ENCODE measurements at places on chromosomes 13 and 19.

DNA sequence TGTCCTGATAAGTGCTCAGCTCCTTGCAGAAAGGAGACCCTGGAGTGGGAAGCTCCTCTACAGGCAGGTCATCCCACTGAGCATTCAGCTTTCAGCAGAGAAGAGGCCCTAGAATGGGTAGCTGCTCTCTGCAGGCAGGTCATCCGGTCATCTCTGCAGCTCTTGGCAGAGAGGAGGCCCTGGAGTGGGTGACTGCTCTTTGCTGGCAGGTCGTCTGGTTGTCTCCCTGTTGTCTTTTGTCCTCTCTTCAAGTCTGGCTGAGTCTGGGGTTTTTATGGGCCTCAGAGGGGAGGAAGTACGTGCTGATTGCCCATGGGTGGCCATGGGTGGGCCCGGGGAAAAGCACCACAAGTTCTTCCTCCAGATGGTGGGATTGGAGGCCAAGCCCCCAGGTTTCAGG lies 250.3 kb upstream of the EDNRB start:
- no peak for DNase-seq

DNA sequence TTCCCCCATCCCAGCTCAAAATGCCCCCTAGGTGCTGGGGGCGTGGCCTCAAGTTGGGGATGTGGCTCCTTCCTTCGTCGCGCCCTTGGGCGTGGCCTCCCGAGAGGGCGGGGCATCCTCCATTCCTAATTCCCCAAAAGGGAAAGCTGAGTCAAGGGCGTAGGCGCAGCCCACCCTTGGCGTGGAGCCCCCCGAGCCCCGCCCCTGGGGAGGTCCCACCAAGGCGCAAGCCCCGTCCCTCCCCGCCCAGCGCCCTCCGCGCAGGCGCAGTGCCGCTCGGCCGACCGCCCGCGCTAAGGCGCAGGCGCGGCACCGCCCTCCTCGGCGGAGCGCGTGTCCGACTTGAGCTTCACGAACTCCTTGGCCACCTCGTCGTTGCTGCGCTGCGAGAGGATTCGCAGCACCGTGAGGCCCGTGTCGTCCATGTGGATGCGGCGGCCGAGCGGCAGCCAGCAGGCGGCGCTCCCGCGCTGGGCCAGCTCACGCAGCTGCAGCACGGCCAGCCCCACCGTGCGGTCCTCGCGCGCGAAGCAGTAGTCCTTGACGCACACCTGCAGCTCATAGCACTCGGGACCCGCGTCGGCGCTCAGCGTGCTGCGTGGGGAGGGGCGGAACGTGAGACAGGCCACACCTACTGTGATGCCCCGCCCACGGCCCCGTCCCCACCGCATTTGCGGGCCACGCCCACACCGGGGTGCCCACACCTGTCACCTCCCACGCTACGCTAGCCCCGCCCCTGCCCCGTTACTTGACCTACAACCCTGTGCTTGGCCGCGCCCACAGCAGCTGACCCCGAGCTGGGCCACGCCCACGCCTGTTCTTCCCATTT lies 50.5 kb downstream of the COLGALT1 start:
- DNase-seq = peak; percentile 78

DNA sequence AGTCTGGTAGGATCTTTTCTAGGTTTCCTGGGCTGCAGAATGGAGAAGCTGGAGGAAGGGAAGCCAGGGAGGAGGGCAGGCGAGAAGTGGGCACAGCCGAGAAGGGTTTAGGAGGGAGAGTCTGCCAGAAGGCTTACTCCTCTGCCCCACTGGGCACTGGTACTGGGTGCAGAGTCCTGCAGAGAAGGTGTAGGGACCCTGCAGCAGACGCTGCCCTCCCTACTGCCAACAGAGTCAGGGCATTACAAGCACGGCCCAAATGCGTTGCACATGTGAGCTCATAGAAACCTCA lies 726 bp upstream of the PEPD start:
- DNase-seq = no peak

GRCh38 chr19:3849092-3849491 lies 19.7 kb downstream of the ZFR2 start:
- no peak for DNase-seq

DNA sequence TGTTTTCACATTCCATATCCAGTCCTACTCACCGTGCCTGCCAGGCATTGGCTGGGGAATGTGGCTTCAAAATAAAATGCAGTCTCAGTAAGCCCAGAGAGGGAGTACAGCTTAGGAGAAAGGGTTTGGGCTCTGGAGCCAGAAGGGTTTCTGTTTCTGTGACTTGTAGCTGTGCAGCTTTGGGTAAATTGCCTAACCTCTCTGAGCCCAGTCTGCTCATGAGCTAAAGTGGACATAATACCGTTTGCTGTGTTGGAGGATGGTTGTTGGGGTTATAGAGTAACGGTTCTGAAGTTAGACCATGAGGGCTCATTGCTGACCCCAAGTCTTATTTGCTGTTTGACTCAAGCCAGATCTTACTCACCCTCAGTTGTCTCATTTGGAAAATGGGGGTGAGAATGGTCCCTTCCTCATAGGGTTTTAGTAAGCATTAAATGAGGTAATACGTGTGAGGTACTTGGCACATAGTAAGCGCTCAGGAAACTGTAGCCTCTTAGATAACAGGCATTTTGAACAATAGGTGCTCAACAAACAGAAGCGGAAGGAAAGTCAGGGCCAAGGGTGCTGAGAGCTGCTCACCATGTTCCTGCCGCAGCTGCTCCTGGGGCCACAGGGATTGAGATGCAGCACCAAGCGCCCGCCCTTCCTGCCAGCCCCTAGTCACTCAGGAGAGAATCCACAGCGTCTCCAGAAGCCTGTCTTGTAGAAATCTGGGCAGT lies 45.5 kb downstream of the C13orf42 start:
- no peak for DNase-seq

DNA sequence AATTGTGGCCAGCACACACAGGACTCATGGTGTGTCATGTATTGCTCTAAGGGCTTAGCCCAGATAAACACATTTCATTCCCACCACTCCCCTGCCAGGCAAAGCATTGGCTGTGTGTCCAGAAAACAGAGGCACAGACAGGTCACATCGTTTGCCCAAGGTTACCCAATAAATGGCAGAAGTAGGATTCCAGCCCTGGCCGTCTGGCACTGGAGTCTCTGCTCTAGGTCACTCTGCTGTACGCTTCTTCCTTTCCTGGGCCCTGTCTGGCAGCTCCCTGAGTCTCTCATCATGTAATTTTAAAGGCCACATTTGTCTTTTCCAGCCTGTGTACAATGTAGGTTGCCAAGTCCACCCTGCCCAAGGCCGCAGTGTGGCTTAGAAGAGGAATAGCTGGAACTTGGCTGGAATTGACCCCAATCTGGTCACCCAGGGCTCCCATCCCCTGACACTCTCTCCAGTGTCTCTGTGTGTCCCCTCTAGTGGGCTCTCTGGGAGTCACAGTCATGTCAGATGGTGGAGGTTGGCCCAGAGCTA lies 264.5 kb upstream of the TSHZ3 start:
- no peak for DNase-seq

- DNase-seq = peak; percentile 34
Observed at GRCh38 chr13:39370554-39370953, 232.4 kb downstream of the LHFPL6 start.

DNA sequence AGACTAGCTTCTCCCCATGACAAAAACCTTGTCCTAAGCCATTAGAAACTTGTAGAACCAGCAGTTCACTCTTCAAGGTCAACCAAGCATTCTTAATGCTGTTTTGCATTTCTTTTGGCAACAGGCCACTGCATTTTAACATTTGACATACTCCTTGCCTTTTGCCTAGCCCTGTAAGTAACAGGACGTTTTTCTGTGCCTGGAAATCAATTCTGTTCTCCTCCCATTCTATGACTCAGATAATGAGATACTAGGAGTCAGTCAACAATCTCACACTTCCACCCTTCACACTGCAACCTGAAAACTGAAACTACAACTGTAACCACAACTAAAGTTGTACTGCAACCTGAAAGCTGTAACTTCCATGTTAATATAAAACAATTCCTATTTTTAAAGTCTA lies 268.7 kb downstream of the MZT1 start:
- DNase-seq = no peak

GRCh38 chr13:39788102-39788501 lies 132.6 kb downstream of the COG6 start:
- DNase-seq = no peak

GRCh38 chr19:45156751-45157150 lies 4.0 kb downstream of the NKPD1 start:
- no peak for DNase-seq
